ENCODE measurements at places on chromosomes 7 and 10.

- DNase-seq: no peak
Observed at GRCh38 chr10:128295003-128295402, 168.8 kb upstream of the MKI67 start.

GRCh38 chr7:26051021-26051420, 101.0 kb upstream of the NFE2L3 start:
- DNase-seq: no peak

- DNase-seq: peak; percentile 88
Observed at GRCh38 chr10:12844811-12845483, 156.6 kb downstream of the CCDC3 start.

DNA sequence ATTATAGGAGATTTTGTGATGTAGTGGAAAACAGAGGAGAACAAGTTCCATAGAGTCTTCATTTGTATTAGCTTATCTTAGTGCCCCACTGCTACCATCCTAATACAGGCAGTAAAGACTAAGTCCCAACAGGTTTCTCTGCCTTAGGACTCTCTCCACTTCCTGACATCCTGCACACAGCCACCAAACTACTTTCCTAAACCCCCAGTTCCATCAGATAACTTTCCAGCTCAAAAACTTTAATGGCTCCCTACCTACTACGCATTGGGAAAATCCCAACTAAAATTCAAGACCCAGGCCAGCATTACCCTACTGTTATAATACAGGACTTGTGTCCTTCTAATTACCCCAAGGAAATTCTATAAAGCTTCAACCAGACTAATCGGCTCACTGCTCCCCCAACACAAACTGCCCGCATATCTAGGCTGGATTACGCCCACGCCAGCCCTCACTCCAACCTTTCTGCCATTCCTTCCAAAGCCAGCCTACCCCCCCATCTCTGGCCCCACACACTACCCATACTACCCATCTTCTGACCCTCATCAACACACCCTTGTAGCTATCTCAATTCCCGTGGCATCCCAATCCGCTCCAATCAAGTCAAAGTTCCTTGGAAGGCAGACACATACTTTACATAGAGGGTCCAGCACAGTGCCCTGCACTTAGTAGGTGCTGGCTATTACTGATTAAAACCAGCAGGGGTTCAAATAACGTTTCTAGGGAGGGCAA, 1.4 kb downstream of the IDE start:
- DNase-seq: no peak

DNA sequence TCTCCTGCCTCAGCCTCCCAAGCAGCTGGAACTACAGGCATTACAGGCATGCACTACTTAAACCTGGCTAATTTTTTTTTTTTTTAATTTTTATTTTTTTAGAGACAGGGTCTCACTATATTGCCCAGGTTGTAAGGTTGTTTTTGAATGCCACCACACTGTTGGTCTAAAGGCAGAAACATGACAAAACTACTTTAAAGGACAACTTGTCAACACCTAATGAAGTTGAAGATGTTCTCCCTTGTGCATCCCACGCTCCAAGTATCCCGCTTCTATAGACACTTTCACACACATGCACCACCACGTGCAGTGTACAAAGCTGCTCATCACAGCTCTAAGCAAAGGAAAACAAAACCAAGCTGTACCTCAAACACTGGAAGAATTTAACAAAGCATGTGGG, 226.4 kb downstream of the FGFR2 start:
- DNase-seq: no peak

DNA sequence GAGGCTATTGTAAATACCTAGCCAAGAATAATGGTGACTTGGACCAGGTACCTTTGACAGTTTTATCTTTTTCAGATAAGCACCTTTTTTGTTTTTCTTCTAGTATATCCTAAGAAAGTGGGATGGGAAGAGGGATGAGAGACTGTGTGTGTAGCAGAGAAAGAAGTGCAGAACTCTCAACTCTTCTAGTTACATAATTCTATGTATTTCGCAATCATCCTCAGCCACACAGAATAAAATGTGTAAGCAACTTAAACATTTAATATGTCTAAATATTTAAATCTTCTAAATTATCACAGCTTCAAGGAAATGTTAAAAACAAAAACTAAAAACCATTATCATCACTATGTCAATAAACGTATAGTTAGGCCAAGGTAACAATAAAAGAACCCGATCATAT, 42.6 kb upstream of the GSAP start:
- DNase-seq: no peak
